ENCODE measurements at places on chromosomes 6 and 20. TPM values are rescaled to one million over a fixed set of nuclear protein-coding genes. Genes with fewer than 3 reads are reported as not detected.

DNA sequence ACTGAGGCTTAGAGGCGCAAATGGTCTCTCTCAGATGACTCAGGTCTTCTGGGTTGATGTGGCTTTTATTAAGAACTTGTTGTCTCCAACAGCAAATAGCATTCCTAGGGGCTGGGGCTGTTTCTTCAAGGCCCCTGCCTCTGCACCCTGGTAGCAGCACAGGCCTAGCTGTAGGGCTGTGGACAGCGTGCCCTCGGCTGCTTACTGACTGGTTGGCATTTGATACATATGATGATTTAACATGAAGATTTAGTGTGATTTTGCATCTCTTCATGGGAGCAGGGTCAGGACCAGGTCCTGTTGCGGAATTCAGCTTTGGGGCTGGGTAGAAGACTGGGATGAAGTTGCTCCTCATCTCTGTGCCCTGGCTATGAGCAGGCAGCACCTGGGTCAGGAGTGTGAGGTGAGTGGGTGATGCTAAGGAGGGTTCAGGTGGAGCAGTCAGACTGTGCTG, 24.3 kb upstream of the IER3 start:
- H3K4me1 ChIP-seq, result peaks cover 41% of the 10 kb centered on the region
- no peaks in the 10 kb centered on the region for H3K36me3 ChIP-seq
- no peaks in the 10 kb centered on the region for H3K27me3 ChIP-seq
- peak overlapping the region; percentile 92 for H3K27ac ChIP-seq
- DNase-seq, result no peak

- H3K36me3 ChIP-seq, result no peaks in the 10 kb centered on the region
- no peaks in the 10 kb centered on the region for H3K27me3 ChIP-seq
- no peaks in the 10 kb centered on the region for H3K4me1 ChIP-seq
These were observed 143.8 kb downstream of the DOK5 start for GRCh38 chr20:54619181-54619580.

DNA sequence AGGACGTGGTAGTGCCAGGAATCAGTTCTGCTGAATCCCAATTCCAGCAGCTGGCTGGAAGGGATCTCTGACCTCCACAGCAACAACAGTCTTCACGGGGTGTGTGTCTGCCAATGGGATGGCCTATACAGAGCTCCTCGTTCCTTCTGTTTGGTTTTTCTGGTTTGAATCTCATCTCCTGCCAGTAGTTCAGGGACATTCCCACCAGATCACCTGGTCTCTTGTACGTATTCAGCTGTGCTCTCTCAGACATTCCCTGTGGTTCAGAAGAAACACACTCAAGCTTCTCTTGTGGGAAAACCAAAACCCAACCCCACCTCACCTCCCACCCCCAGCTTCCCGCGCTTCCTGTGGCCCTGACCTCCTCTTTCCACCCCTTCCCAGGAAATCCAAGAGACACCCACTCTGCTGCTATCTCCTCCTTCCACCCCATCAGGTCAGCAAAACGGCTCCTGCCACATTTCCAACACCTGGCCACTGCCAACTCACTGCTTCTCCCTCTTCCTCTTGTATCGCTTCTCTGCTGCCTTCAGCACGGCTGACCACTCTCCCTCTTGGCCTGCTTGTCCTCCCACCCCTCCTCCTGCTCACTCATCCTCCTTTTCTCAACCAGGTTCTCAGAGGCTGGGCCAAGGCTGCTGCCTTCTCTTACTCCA, 63.3 kb upstream of the PTGIS start:
- no peak overlapping the region for H3K4me3 ChIP-seq
- H3K27me3 ChIP-seq, result peaks cover 4% of the 10 kb centered on the region
- DNase-seq, result no peak
- no peak overlapping the region for H3K27ac ChIP-seq
- peaks cover 34% of the 10 kb centered on the region for H3K36me3 ChIP-seq
- peaks cover 3% of the 10 kb centered on the region for H3K4me1 ChIP-seq

DNA sequence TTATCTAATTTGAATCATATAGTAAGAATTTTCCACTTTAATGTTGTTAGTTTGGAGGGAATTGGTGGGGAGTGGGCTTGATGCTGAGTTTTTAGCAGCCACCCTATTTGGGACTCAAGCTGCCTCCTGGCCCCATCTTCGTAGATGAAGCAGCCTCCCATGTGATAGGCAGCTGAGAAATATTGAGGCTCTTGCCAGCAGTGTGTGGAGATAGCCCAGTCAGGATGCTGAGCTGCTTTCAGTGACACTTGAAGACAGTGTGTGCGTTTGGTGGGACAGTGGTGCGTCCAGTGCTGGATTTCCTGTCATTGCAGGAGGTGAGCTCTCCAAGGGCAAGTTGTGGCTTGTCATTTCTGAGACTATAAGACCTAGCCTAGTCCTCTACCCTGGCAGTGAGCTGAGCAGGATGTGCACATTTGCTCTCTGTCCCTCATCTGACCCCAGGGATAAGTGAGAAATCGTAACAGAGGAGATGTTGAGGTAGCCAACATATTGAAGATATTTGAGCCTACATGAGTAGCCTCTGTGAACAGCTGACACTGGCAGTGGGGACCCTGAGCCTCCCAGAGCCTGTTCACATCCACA, 47.9 kb upstream of the RNF8 start:
- no peak overlapping the region for H3K27ac ChIP-seq
- H3K4me3 ChIP-seq, result no peak overlapping the region
- no peak for DNase-seq

- peaks cover 87% of the 10 kb centered on the region for H3K36me3 ChIP-seq
- peaks cover 7% of the 10 kb centered on the region for H3K4me1 ChIP-seq
- no peak for DNase-seq
- H3K4me3 ChIP-seq, result no peak overlapping the region
These were observed 158.8 kb downstream of the DTNBP1 start for GRCh38 chr6:15504040-15504495.

DNA sequence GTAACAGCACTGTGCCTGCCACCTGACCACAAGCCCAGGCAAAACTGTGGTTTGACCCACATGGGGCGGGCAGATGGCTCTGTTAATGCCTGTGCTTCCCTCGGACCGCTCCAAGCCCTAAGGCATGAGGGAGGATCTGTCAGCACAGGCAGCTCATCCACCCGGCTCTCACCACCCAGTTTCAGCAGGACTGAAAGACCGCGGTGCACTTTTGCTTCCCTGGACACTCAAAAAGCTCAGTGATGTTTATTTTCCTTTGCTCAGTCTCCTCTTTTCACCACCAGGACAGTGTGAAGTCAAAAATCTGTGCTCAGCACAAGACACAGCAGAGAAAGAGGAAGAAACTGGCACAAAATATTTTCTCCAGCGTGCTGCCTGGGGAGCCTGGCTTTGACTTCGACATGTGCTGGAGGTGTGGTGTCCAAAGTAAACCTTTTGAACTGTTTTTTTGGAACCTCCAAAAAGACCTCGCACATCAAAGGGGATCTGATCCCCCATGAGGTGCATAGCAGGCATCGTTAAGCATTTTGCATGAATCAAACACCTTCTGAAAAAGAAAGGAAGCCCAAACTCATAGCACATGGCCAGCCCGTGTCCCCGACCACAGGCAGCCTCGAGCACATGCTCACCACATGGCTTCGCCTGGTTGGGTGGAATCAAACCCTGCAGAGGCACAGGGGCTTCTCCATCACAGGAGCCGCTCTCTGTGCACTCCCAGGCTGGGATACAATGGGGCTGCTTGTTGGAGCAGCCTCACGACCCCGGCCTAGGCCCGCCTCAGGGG, 441.7 kb upstream of the JARID2 start:
- no peaks in the 10 kb centered on the region for H3K27me3 ChIP-seq
- no peak for DNase-seq
- H3K36me3 ChIP-seq, result no peaks in the 10 kb centered on the region

- no peak for DNase-seq
- no peaks in the 10 kb centered on the region for H3K36me3 ChIP-seq
- H3K27me3 ChIP-seq, result peaks cover 6% of the 10 kb centered on the region
- no peak overlapping the region for H3K4me3 ChIP-seq
- H3K4me1 ChIP-seq, result no peaks in the 10 kb centered on the region
These were observed 107.5 kb upstream of the TMEM170B start for GRCh38 chr6:11430036-11430435.

The ESR1 gene
- 0.27 TPM for total RNA-seq

The CST2 gene
- not detected for total RNA-seq

The LSM2 gene
- total RNA-seq, result 232 TPM

The TMEM30A gene
- total RNA-seq, result 27.4 TPM

The BPI gene
- not detected for total RNA-seq
